ENCODE measurements at places on chromosomes 4 and X. TPM values are rescaled to one million over a fixed set of nuclear protein-coding genes. Genes with fewer than 3 reads are reported as not detected.

DNA sequence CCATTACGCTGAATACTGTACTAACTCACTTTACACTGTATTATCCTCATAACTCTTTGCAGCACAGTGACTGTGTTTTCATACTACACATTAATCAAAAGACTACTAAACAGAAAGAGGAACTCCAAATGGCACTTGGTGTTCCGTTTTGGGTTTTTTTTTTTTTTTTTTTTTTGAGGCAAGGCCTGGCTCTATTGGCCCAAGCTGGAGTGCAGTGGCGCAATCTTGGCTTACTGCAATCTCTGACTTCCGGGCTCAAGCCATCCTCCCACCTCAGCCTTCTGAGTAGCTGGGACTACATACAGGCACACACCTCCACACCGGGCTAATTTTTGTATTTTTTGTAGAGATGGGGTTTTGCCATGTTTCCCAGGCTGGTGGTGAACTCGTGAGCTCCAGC lies 10.7 kb downstream of the KLHL8 start:
- no peak overlapping the region for H3K4me3 ChIP-seq
- no peak for DNase-seq
- H3K36me3 ChIP-seq = peaks cover 14% of the 10 kb centered on the region
- no peak overlapping the region for H3K27ac ChIP-seq
- H3K4me1 ChIP-seq = peaks cover 4% of the 10 kb centered on the region
- no peaks in the 10 kb centered on the region for H3K27me3 ChIP-seq

DNA sequence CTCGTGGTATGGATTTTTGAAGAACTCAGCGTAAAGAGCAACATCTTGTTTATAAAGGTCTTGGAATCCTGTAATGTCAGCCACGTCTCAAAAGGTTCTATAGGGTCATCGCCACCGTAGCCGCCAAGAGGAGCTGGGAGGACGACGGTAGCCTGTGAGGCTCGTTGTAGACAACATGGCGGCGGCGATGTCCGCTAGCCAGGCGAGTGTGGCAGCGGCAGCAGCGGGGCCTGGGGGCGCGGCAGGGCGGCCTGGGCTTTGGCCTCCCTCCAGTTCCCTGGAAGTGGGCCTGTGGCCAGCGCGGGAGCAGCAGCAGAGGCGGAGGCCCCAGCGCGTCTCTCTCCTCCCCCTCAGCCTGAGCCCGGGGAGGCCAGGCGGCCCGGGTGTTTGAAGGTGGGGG lies 143.5 kb upstream of the PBDC1 start:
- no peaks in the 10 kb centered on the region for H3K4me1 ChIP-seq
- DNase-seq = no peak
- no peaks in the 10 kb centered on the region for H3K27me3 ChIP-seq
- H3K27ac ChIP-seq = no peak overlapping the region
- no peak overlapping the region for H3K4me3 ChIP-seq

- H3K27ac ChIP-seq = peak overlapping the region; percentile 19
- no peaks in the 10 kb centered on the region for H3K36me3 ChIP-seq
- H3K27me3 ChIP-seq = no peaks in the 10 kb centered on the region
- no peaks in the 10 kb centered on the region for H3K4me1 ChIP-seq
Observed at GRCh38 chr4:40455340-40455902, 120.3 kb downstream of the CHRNA9 start.

DNA sequence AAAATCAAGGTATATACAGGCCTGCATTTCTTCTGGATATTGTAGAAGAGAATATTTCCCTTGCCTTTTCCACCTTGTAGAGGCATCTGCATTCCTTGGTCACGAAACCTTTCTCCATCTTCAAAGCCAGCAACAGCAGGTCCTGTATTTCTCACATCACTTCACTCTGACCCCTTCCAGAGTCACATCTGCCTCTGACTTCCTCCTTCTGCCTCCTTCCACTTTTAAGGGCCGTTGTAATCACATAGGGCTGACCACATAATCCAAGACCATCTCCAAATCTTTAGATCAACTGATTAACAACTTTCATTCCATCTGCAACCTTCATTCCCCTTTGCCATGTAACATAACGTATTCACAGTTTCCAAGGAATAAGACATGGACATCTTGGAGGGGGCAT lies 38.3 kb upstream of the NDP start:
- H3K4me3 ChIP-seq = no peak overlapping the region
- no peaks in the 10 kb centered on the region for H3K36me3 ChIP-seq
- no peak overlapping the region for H3K27ac ChIP-seq
- no peaks in the 10 kb centered on the region for H3K4me1 ChIP-seq
- no peak for DNase-seq
- H3K27me3 ChIP-seq = no peaks in the 10 kb centered on the region

- no peak overlapping the region for H3K4me3 ChIP-seq
- DNase-seq = no peak
- peaks cover 6% of the 10 kb centered on the region for H3K4me1 ChIP-seq
- H3K27me3 ChIP-seq = no peaks in the 10 kb centered on the region
- no peak overlapping the region for H3K27ac ChIP-seq
- H3K36me3 ChIP-seq = no peaks in the 10 kb centered on the region
Observed at GRCh38 chr4:81453024-81453423, 18.7 kb downstream of the RASGEF1B start.

HTN3 gene
- total RNA-seq = not detected
